Right lobe of liver (tissue), 6 donors: ENCODE measurements at places on chromosomes 6 and 20.

GRCh38 chr6:39330057-39330456 lies 7.6 kb upstream of the KCNK16 start:
- DNase-seq, result no peak

DNA sequence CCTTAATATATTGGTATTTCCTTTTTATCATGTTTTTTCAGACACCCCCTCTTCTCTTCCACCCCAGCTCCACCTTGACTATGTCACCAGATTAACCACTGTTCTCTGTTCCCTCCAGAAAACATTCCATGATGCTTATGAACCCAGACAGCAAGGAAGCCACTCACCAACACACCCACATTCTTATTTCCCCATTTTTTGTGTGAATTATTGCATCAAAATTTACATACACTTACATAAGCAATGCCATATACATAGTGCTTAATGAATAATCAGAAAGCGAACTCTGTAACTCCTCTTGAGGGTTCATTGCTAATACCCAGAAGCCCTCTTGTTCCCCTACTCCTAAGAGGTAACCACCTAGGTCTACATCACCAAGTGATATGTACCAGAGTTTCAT lies 182.3 kb upstream of the CDYL start:
- no peak for DNase-seq

DNA sequence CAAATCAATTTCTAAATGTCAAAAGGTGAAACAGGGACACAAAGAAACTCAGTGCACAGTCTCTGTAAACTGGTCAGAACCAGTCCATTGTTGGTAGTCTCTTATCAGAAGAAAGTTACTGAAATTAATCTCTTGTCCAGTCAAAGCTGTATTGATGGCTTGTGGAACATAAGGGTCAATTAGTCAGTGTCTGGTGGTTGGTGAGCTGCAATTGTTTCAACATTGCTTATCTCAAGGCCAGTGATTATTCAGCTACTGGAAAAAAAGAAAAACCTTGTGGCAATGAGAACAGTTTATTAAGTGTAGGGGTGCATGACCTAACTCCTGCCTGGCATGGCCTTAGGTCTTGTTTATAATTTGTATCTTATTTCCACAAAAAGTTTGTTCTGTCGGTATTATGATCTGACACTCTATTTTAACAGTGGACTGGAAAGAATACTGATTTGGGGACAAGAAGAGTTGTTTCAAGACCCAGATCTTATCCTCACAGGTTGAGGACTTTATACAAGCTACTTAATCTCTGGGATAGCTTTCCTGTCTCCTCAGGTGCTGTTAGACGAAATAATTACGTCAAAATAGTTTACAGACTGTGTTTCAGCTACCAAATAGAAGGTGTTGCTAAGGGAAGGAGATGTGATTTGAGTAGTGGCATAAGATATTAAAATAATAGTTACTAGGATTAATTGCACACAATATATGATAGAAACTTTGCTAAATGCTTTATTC lies 520.0 kb upstream of the IRAK1BP1 start:
- no peak for DNase-seq

- DNase-seq, result peak; percentile 89
Observed at GRCh38 chr20:57388953-57389694, 2.1 kb upstream of the RBM38 start.

GRCh38 chr6:143007646-143008045 lies 53.0 kb upstream of the AIG1 start:
- no peak for DNase-seq

DNA sequence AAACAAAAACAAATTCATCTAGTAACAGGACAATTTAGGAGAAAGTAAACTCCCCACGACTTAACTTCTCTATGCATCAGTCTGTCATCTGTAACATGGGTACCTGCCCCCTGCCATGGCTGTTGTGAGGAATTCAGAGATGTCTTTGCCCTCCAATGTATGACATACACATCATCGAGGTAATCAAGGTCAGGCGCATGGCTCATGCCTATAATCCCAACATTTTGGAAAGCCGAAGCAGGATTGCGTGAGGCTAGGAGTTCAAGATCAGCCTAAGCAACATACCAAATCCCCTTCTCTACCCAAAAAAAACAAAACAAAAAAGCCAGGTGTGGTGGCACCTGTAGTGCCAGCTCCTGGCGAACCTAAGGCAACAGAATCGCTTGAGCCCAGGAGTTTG lies 9.0 kb downstream of the EEF1A1 start:
- DNase-seq, result no peak

GRCh38 chr6:144215402-144215931 lies 65.2 kb downstream of the STX11 start:
- no peak for DNase-seq

DNA sequence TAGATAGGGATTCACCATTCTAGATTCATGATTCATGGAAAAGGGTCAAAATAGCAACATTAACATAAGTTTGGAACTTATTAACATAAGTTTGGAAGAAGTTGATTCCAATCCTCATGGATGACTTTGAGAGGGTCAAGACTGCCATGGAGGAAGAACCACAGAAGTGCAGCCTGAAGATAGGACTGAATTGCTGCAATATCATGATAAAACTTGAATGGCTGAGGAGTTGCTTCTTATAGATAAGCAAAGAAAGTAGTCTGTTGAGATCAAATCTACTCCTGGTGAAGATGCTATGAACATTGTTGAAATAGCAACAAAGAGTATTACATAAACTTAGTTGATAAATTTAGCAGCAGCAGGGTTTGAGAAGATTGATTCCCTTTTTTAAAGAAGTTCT lies 62.2 kb downstream of the GMDS start:
- no peak for DNase-seq

- no peak for DNase-seq
Observed at GRCh38 chr6:77361018-77361417, 102.3 kb downstream of the HTR1B start.

DNA sequence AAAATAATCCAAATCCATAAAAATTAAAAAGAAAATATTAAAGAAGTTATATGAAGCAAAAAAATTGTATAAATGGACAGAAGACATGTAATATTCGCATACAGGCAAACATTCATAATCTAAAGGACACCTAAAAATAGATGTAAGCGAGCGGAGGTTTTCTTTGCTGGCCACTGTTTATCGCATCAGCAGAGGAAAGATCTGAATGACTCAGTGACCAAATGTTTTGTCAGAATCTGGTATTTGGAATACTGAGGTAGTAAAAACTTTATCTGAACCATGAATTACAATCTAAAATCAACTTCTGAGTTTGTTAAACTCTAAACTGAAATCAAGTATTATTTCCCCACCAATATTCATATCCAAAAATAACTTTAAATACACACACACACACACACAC lies 7.8 kb downstream of the TSPYL4 start:
- DNase-seq, result no peak

DNA sequence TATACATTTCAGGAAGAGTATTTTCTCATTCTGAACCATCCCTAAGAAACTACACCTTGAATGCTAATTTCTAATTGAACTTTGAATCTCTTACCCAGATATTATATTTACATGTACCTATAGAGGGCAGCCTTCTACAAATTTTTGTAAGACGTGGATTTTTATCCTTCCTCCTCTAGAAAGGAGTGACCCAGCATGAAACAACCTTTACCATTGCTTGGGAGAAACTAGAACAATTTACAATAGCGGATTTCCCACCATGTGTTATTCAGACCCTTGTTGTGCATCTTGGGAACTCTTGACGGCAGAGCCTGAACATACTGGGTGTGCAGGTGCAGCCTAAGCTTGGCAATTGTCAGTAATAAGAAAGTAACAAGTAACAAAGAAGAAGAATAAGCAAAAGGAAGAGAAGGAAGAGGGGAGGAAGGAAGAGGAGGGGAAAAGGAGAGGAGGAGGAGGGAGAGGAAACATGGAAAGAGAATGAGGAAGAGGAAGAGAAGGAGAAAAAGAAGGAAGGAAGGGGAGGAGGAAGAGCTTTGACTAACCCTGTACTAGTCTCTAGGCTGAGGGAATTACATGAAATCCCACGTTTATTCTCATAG lies 10.8 kb upstream of the TAAR1 start:
- no peak for DNase-seq

DNA sequence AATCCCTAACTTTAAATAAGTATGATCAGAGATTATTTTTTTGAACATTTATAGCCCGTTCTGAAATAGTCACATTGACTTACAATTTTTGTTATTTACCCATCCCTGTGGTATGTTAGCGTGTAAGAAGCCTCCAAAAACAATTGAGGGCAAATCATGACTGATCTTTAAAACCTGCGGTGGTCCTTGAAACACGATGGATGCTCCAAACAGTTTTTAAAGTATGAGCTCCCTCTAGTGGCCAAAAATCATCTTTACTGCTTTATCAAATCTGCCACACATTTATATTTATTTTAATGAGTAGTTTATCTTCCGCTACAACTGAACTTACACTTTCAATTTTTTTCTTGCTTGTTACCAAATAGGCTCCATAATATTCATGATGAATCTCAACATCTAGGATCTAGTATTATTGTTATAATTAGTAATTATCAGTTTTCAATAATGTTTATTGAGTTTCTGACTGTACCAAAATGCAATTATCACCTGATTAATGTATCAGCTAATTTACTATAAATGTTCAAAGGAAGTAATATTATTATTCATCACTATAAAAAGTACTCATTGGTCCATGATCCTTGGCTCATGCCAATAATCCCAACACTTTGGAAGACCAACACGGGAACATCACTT lies 52.2 kb downstream of the MARCKS start:
- DNase-seq, result no peak
